ENCODE measurements at places on chromosomes 11 and 22. TPM values are rescaled to one million over a fixed set of nuclear protein-coding genes. Genes with fewer than 3 reads are reported as not detected.
A peak's percentile ranks its signal among the peaks of the same experiment; 100 is the strongest.

Gene OR5M3
- total RNA-seq: not detected

Gene DKK3
- 14.5 TPM for total RNA-seq

Gene PHETA2
- 12.2 TPM for total RNA-seq

Gene UBQLN3
- total RNA-seq: not detected

- no peaks in the 10 kb centered on the region for H3K27me3 ChIP-seq
- no peaks in the 10 kb centered on the region for H3K4me1 ChIP-seq
- no peak overlapping the region for H3K27ac ChIP-seq
- H3K36me3 ChIP-seq: peaks cover 14% of the 10 kb centered on the region
- no peak overlapping the region for H3K4me3 ChIP-seq
- no peak for DNase-seq
These were observed 26.9 kb downstream of the ARFGAP3 start for GRCh38 chr22:42830161-42830560.

GRCh38 chr22:50139843-50140415, 30.6 kb upstream of the PANX2 start:
- H3K27me3 ChIP-seq: no peaks in the 10 kb centered on the region
- H3K36me3 ChIP-seq: no peaks in the 10 kb centered on the region
- H3K4me1 ChIP-seq: peaks cover 20% of the 10 kb centered on the region
- no peak overlapping the region for H3K4me3 ChIP-seq

DNA sequence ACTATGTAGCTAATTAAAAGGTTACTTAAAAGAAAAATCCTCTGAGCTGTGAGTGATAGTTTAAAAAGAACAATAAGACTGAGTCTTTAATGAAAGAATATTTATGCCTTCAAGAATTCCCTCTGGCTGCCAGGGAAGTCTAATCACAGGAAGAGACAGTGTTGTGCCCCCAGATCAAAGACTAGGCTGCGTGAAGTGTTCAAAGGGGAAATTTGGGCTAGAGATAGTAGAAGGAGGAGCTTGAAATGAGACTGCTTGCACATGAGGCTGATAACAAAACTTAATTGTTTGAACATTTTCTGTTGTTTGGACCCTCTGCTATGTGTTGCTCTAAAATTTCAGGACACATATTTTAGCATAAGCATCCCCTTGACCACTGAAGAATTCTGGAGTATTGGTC, 99.7 kb upstream of the MTNR1B start:
- no peak overlapping the region for H3K27ac ChIP-seq
- no peaks in the 10 kb centered on the region for H3K4me1 ChIP-seq
- H3K36me3 ChIP-seq: no peaks in the 10 kb centered on the region
- no peak overlapping the region for H3K4me3 ChIP-seq

DNA sequence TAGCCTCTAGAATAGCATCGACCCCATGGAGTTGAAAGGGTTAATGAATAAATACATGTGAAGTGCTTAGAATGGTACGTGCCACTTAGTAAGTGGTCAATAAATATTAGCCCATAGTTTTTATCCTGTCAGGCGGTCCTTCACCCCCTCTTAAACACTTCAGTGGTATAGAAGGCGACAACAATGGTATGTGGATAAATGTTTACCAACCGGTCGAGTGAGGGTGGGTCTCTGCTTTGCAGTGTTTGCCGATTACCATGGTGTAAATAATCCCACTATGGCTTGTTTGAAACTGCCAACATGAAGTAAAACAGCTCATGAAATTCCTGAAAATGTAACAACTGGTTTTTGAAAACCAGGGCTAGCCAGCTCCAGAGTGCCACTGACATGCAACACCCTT, 541.2 kb downstream of the BUD13 start:
- no peaks in the 10 kb centered on the region for H3K27me3 ChIP-seq
- no peak for DNase-seq
- no peak overlapping the region for H3K27ac ChIP-seq
- no peak overlapping the region for H3K4me3 ChIP-seq
- no peaks in the 10 kb centered on the region for H3K4me1 ChIP-seq
- H3K36me3 ChIP-seq: no peaks in the 10 kb centered on the region

DNA sequence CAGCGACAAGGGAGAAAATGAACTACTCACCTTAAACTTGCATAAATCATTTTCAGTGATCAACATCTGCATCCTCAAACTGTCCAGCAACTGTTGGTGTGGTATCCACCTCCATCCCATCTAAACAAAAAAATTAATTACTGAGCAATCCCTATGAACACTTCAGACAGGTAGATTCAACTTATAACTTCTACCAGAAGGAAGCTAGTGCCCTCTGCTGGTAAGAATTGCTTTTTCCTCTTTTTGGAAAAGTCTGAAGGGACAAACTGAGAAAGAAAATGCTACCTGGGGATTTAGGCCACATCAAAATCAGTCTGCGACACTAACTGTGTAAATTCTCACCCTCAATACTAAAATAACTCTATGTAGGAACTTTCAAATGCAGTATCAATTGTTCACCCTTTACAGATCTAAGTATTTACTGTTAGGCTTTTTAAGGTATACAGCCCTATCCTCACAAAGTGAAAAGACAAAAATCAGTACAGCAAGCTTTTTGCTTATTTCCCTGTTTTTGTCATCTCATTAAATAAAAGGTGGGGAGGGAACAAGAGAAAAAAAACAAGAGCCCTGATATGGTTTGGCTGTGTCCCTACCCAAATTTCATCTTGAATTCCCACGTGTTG, 17.9 kb downstream of the CLNS1A start:
- no peaks in the 10 kb centered on the region for H3K27me3 ChIP-seq
- no peak for DNase-seq
- H3K4me3 ChIP-seq: no peak overlapping the region
- peaks cover 33% of the 10 kb centered on the region for H3K36me3 ChIP-seq
- H3K27ac ChIP-seq: no peak overlapping the region
- H3K4me1 ChIP-seq: no peaks in the 10 kb centered on the region

DNA sequence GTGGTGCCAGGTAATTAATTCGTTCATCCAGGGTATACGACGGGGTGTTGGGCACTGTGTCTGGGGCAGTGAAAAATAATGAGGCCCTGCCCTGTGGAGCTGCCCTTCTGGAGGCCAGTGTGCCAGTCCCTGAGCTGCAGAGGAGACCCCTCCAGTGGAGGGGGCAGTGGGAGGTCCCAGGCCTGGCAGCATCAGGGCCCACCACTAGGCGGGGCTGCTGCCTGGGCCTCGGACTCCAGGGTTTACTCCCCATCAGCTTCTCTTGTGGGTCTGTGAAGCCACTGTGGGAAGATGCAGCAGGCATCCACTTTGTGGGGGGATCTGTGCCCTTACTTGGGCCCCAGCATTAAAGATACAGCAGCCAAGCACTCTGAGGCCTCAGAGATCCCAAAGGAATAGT, 17.4 kb upstream of the TMPRSS6 start:
- no peaks in the 10 kb centered on the region for H3K27me3 ChIP-seq
- no peak for DNase-seq

DNA sequence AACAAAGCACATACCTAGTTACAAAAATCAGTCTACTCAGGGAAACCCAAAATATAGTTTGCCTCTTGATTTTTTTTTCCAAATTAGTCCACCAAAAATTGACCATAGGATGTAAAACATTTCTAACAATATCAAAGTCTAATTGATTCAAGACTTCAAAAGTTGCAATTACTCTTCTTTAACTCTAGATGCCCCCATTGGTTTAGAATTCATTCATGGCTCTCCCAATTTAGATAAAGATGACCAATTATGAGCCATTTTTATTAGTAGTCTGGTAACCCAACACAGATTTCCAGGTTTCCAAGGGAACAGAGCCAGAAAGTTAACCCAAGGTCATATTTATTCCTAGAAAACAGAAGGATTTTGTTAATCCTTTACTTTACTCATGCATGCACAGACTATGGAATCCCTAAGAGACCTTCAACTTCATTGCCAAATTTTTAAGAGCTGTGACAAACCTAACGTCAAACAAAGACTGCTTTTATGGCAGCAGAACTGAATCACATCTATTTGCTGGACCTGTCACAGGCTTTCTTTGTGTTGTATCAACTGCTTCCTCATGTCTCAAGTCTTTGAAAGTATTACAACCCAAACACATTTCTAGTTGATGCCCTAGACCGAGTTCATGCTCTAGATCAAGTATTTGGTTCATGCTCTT, 55.3 kb downstream of the C22orf42 start:
- H3K27me3 ChIP-seq: no peaks in the 10 kb centered on the region
- no peak overlapping the region for H3K27ac ChIP-seq
- H3K36me3 ChIP-seq: no peaks in the 10 kb centered on the region
- no peak overlapping the region for H3K4me3 ChIP-seq
- H3K4me1 ChIP-seq: no peaks in the 10 kb centered on the region

GRCh38 chr11:46363455-46364005, 16.3 kb downstream of the DGKZ start:
- no peaks in the 10 kb centered on the region for H3K36me3 ChIP-seq
- H3K27ac ChIP-seq: peak overlapping the region; percentile 58
- H3K27me3 ChIP-seq: no peaks in the 10 kb centered on the region
- no peak overlapping the region for H3K4me3 ChIP-seq
- DNase-seq: no peak
